ENCODE measurements at places on chromosomes 1 and 21. TPM values are rescaled to one million over a fixed set of nuclear protein-coding genes. Genes with fewer than 3 reads are reported as not detected.
A peak's percentile ranks its signal among the peaks of the same experiment; 100 is the strongest.

- H3K4me3 ChIP-seq = peak overlapping the region; percentile 40
- H3K36me3 ChIP-seq = no peaks in the 10 kb centered on the region
- DNase-seq = no peak
- peak overlapping the region; percentile 72 for H3K27ac ChIP-seq
Observed at GRCh38 chr1:59696421-59697115, 118.2 kb upstream of the HOOK1 start.

DNA sequence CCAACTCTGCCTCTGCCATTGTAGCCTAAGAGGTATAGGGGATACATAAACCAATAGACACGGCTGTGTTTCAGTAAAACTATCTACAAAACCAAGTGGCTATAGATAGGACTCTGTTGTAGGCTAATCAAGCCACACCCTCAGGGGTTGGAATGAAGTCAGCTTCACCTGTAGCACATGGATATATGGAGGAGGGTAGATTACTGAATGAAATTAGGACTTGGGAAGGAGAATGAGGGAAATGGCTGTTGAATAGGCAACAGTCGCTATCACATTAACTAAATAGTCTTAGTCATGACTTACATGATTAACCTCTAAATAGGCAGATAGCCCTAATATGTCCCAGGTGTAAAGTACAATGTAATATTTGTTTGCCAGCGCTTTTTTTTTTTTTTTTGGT, 49.7 kb downstream of the DESI2 start:
- no peak for DNase-seq
- no peaks in the 10 kb centered on the region for H3K27me3 ChIP-seq
- H3K4me3 ChIP-seq = no peak overlapping the region
- H3K4me1 ChIP-seq = no peaks in the 10 kb centered on the region

GRCh38 chr1:107533436-107533835, 392.6 kb downstream of the NTNG1 start:
- no peaks in the 10 kb centered on the region for H3K27me3 ChIP-seq
- H3K4me3 ChIP-seq = no peak overlapping the region
- DNase-seq = no peak
- H3K4me1 ChIP-seq = no peaks in the 10 kb centered on the region
- no peak overlapping the region for H3K27ac ChIP-seq

- H3K4me3 ChIP-seq = no peak overlapping the region
- H3K4me1 ChIP-seq = no peaks in the 10 kb centered on the region
- no peaks in the 10 kb centered on the region for H3K36me3 ChIP-seq
- no peak overlapping the region for H3K27ac ChIP-seq
Observed at GRCh38 chr1:239538239-239538988, 152.0 kb downstream of the CHRM3 start.

The NBPF12 gene
- 19.0 TPM for total RNA-seq

The CRYBG2 gene
- 2.6 TPM for total RNA-seq

- H3K36me3 ChIP-seq = peaks cover 2% of the 10 kb centered on the region
- H3K4me1 ChIP-seq = peaks cover 8% of the 10 kb centered on the region
- H3K27me3 ChIP-seq = peaks cover 7% of the 10 kb centered on the region
- H3K4me3 ChIP-seq = no peak overlapping the region
Observed at GRCh38 chr1:228423404-228424053, 6.9 kb upstream of the TRIM17 start.

DNA sequence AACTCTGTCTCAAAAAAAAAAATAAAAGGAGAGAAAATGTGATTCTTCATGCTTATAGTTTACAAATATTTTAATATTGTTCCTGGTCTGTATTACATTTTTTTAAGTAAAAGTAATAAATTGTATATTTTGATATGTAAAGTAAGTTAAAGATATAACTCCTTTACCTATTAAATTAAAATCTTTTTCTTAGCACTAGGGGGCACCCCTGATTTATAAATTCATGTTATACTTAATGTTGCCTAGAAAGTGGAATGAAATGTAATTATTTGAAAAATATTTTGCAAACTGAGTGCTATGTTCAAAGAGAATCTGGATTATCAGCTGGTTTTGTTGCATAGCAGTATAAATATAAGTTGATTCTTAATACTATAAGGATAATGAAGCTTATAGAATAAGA, 49.2 kb downstream of the RALGPS2 start:
- no peak overlapping the region for H3K27ac ChIP-seq
- no peaks in the 10 kb centered on the region for H3K27me3 ChIP-seq
- no peak for DNase-seq
- H3K36me3 ChIP-seq = peaks cover 2% of the 10 kb centered on the region
- H3K4me1 ChIP-seq = no peaks in the 10 kb centered on the region
- no peak overlapping the region for H3K4me3 ChIP-seq

- H3K4me3 ChIP-seq = no peak overlapping the region
- DNase-seq = no peak
- peaks cover 2% of the 10 kb centered on the region for H3K36me3 ChIP-seq
- H3K27me3 ChIP-seq = peaks cover 4% of the 10 kb centered on the region
- peaks cover 32% of the 10 kb centered on the region for H3K4me1 ChIP-seq
Observed at GRCh38 chr21:38986806-38987632, 181.3 kb downstream of the ETS2 start.

GRCh38 chr1:157542676-157543075, 9.6 kb downstream of the FCRL5 start:
- H3K27ac ChIP-seq = no peak overlapping the region
- DNase-seq = no peak
- H3K36me3 ChIP-seq = no peaks in the 10 kb centered on the region
- H3K4me3 ChIP-seq = no peak overlapping the region
- H3K4me1 ChIP-seq = no peaks in the 10 kb centered on the region
- H3K27me3 ChIP-seq = peaks cover 15% of the 10 kb centered on the region

- no peaks in the 10 kb centered on the region for H3K4me1 ChIP-seq
- no peak overlapping the region for H3K4me3 ChIP-seq
- H3K27me3 ChIP-seq = peaks cover 32% of the 10 kb centered on the region
- no peaks in the 10 kb centered on the region for H3K36me3 ChIP-seq
Observed at GRCh38 chr1:29372108-29372507, 135.8 kb downstream of the PTPRU start.

DNA sequence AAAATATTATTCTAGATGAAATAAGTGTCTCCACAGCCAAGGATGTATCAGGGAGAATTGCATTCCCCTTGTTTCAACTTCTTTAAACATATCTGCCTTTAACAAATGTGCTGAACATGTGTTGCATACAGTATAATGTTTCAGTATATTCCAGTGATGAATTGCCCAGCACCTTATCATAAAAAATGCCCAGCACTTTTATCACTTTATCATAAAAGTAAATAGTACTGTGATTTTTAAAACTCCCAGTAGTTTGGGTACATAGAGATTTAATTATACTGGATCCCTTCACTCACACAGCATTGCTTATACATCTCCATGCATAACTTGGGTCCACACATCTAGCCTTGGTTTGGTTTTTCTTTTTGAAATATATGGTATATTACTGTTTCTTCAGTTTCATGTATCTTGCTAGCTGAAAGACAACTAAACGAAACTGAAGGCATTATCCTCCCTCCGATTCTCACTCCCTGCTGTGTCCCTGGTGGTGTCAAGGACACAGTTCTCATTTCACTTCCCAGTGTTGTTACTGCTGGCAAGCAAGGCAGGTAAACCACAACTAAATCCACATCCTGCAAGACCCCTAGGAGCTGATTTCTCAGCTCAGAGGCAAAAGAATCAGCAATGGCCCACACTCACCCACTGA, 118.2 kb upstream of the SLC44A3 start:
- no peaks in the 10 kb centered on the region for H3K4me1 ChIP-seq
- no peak for DNase-seq
- H3K27ac ChIP-seq = no peak overlapping the region
- H3K36me3 ChIP-seq = no peaks in the 10 kb centered on the region
- H3K27me3 ChIP-seq = peaks cover 10% of the 10 kb centered on the region
- no peak overlapping the region for H3K4me3 ChIP-seq

GRCh38 chr1:192555399-192555798, 20.2 kb upstream of the RGS1 start:
- H3K36me3 ChIP-seq = peaks cover 5% of the 10 kb centered on the region
- H3K27me3 ChIP-seq = peaks cover 2% of the 10 kb centered on the region
- H3K4me1 ChIP-seq = peaks cover 39% of the 10 kb centered on the region
- H3K27ac ChIP-seq = no peak overlapping the region
- no peak for DNase-seq

DNA sequence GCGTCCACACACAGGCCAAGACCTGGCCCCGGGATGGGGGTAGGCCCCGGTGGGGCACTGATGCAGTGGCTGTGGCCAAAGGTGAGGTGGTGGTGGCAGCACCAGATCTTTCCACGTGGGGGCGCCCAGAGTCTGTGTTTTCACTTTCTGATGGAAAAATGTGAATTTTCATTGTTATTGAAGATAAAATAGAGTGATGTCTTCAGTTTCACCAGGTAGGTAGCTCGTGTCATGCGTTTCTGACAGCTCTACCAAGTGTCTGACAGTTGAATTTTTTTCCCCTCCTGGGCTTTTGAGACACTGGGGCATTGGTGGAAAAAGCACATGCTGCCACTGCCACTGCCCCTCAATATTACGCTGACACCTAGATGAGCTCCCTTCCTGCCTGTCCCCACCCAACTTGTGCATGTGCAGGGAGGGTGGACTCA, 40.0 kb upstream of the MAGOH start:
- peaks cover 2% of the 10 kb centered on the region for H3K4me1 ChIP-seq
- peak overlapping the region; percentile 58 for H3K27ac ChIP-seq
- peaks cover 21% of the 10 kb centered on the region for H3K36me3 ChIP-seq
- no peak overlapping the region for H3K4me3 ChIP-seq

The C1orf94 gene
- total RNA-seq = not detected

DNA sequence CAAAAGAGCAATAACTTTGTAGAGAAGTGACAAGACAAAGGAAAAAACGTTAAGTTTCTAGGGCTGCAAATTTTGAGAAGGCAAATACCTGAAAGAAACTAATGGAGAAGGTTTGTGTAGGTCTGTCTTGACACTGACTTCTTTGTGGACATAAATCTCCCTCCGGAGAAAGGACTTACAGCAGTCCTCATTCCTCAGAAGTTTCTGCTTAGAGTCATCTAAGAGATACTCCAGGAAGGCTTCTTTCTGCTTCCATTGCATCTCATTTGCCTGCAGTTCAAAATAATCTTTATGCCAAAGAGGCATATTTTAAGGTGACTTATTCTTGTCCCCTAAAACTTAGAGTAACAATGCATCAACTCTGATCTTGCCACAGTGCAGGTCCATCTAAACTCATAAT, 4.4 kb upstream of the C4BPB start:
- H3K36me3 ChIP-seq = peaks cover 2% of the 10 kb centered on the region
- peaks cover 32% of the 10 kb centered on the region for H3K4me1 ChIP-seq
- no peak for DNase-seq
- H3K27ac ChIP-seq = no peak overlapping the region
- H3K27me3 ChIP-seq = peaks cover 20% of the 10 kb centered on the region

- H3K4me1 ChIP-seq = peaks cover 62% of the 10 kb centered on the region
- H3K4me3 ChIP-seq = no peak overlapping the region
- H3K27ac ChIP-seq = no peak overlapping the region
- no peak for DNase-seq
Observed at GRCh38 chr1:203280061-203280460, 25.3 kb upstream of the BTG2 start.

- peaks cover 15% of the 10 kb centered on the region for H3K4me1 ChIP-seq
- H3K4me3 ChIP-seq = no peak overlapping the region
- H3K27me3 ChIP-seq = no peaks in the 10 kb centered on the region
- no peak for DNase-seq
Observed at GRCh38 chr1:17043676-17044075, 10.2 kb downstream of the SDHB start.

The FNDC5 gene
- not detected for total RNA-seq

The RXRG gene
- total RNA-seq = not detected

DNA sequence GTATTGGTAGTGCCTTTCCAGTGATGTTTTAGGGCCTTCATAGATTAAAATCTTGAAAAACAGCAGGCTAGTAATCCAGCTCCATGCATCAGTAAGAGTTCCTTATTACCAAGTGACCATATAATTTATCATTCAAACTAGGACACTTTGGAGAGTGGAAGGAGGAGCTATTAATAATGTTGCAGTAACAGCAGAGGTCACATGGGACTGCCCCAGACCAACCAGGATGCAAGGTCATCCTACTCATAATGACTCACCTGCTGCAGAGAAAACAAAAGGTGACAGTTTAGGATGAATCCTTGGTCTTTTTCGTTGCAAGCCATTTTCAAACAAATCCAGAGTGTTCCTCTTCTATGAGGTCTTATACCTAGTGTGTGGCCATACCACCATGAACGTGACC, 187.4 kb downstream of the NUF2 start:
- H3K27ac ChIP-seq = no peak overlapping the region
- H3K4me3 ChIP-seq = no peak overlapping the region
- no peaks in the 10 kb centered on the region for H3K36me3 ChIP-seq
- no peaks in the 10 kb centered on the region for H3K27me3 ChIP-seq
- no peaks in the 10 kb centered on the region for H3K4me1 ChIP-seq

The LRRC53 gene
- not detected for total RNA-seq

- peaks cover 6% of the 10 kb centered on the region for H3K36me3 ChIP-seq
- no peak overlapping the region for H3K4me3 ChIP-seq
- H3K27me3 ChIP-seq = no peaks in the 10 kb centered on the region
- DNase-seq = no peak
- no peak overlapping the region for H3K27ac ChIP-seq
- H3K4me1 ChIP-seq = peaks cover 22% of the 10 kb centered on the region
Observed at GRCh38 chr1:52658795-52659194, 25.8 kb downstream of the SHISAL2A start.

DNA sequence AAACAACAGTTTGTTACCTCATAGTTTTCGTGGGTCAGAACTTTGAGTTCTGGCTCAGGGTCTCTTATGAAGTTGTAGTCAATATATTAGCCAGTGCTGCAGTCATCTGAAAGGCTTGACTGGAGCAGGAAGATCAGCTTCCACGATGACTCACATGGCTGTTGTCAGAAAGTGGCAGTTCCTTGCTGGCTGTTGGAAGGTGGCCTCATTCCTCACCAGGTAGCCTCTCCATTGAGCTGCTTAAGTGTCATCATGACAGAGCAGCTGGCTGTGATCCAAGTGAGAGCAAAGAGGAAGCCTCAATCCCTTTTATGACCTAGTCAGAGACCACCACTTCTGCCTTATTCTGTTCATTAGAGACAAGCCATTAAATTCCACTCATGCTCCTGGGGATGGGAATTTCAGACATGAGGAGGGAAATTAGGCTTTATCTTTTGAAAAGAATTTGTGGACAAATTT, 5.6 kb downstream of the OSBPL9 start:
- no peak overlapping the region for H3K27ac ChIP-seq
- no peak for DNase-seq
- no peaks in the 10 kb centered on the region for H3K27me3 ChIP-seq
- H3K4me3 ChIP-seq = no peak overlapping the region
- H3K36me3 ChIP-seq = no peaks in the 10 kb centered on the region

- H3K4me3 ChIP-seq = no peak overlapping the region
- no peak for DNase-seq
- H3K27ac ChIP-seq = no peak overlapping the region
Observed at GRCh38 chr1:209593747-209594146, 10.2 kb downstream of the CAMK1G start.

The EXO1 gene
- 41.3 TPM for total RNA-seq

- H3K36me3 ChIP-seq = no peaks in the 10 kb centered on the region
- no peaks in the 10 kb centered on the region for H3K27me3 ChIP-seq
- peaks cover 10% of the 10 kb centered on the region for H3K4me1 ChIP-seq
- H3K4me3 ChIP-seq = no peak overlapping the region
Observed at GRCh38 chr21:46145840-46146691, 9.3 kb downstream of the FTCD start.

DNA sequence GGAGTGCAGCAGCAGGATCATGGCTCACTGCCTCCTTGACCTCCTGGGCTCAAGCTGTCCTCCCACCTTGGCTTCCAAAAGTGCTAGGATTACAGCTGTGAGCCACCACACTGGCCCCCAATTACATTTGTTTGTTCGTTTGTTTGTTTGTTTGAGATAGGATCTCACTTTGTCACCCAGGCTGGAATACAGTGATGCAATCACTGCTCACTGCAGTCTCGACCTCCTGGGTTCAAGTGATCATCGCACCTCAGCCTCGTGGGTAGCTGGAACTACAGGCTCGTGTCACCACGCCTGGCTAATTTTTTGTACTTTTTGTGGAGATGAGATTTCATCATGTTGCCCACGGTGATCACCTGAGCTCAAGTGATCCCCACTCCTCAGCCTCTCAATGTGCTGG, 2.0 kb upstream of the VPS72 start:
- no peak for DNase-seq
- peaks cover 7% of the 10 kb centered on the region for H3K27me3 ChIP-seq
- H3K4me1 ChIP-seq = peaks cover 33% of the 10 kb centered on the region
- no peak overlapping the region for H3K4me3 ChIP-seq
- peaks cover 4% of the 10 kb centered on the region for H3K36me3 ChIP-seq
